ENCODE measurements at places on chromosomes 3 and 15.

DNA sequence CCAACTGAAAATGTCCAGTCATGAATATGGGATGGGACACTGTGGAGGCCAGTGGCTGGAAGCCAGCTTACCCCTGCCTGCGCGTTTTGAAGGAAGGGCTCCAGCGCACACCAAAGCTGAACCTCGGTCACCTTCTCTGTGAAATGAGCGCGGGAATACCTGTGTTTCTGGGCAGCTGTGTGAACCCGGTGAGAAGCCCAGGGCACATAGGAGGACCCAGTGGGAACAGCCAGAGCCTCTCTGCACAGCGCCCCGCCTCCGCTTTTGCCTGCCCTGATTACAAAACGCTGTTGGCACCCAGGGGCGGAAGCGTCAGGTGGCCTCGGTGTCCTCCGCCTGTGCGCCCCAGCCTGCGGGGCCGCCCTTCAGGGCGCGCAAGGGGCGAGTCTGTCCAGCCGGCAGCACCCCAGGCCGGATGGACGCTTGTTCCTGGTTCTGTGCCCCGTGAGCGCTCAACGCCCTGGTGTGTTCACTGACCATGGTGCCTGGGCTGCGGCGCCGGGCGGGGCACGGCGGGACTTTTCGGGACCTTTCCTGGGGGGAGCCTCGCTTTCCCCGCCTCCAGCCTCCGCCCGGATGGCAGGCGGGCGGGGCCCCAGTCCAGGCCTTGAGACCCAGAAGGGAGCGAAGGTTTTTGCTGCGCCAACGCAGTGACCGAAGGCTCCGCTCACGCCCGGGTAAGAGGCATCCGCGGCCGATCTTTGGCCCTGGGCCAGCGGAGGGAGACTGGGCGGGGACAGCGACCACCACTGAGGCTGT, at the start of gene SQOR:
Gene SQOR, plus strand, starts transcription at position 598 of the 759 bp plus-strand sequence. CDS start 23,895 bp downstream, outside the sequence.
- peak; percentile 47 for DNase-seq

GRCh38 chr15:80966431-80967197, 23.0 kb downstream of the MESD start:
- DNase-seq = no peak

- no peak for DNase-seq
These were observed 31.5 kb upstream of the SLC2A2 start for GRCh38 chr3:171058058-171058457.

DNA sequence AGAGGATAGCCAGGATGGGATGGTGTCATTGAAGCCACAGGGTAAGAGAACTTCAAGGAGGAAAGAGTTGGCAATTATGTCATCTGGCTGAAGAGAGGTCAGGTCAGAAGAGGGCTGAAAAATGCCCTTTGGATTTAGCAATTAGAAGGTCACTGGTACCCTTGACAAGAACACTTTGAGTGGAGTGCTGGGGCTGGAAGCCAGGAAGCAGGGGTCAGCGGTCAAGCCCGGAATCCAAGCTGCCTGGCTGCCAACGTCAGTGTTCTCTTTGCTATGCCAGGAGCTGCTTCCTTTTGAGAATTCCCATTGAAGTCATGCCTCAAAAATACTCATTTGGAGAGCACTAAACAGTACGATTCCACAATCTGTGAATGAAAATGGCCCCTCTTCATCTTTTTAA, 386.5 kb downstream of the SHQ1 start:
- no peak for DNase-seq

DNA sequence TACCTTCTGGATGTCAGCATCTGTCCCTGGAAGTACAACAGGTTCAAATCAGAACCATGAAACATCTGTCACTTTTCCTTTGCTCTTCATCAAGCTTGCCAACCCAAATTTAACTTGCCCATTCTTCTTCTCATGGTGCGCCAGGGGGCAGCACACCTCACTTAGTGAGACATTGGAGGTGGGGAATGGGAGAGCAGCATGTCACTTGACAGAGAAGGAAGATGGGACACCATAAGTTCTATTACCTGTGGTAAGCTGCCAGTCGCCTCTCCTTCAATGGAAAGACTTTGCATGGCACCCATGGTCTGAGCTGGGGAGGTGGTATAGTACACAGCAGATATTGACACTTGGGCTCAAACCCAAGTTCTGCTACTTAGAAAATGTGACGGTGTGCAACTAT, 2.9 kb downstream of the SCN5A start:
- no peak for DNase-seq

DNA sequence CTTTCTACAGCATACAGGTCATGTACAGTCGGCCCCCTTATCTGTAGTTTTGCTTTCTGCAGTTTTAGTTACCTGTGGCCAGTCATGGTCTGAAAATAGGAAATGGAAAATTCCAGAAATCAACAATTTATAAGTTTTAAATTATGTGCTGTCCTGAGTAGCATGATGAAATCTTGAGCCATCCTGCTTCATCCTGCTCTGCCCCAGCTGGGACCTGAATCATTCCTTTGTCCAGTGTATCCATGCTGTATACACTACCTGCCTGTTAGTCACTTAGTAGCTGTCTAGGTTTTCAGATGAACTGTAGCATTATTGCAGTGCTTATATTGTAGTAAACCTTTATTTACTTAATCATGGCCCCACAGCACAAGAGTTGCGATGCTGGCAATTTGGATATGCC, 44.8 kb downstream of the AP4E1 start:
- DNase-seq = no peak

DNA sequence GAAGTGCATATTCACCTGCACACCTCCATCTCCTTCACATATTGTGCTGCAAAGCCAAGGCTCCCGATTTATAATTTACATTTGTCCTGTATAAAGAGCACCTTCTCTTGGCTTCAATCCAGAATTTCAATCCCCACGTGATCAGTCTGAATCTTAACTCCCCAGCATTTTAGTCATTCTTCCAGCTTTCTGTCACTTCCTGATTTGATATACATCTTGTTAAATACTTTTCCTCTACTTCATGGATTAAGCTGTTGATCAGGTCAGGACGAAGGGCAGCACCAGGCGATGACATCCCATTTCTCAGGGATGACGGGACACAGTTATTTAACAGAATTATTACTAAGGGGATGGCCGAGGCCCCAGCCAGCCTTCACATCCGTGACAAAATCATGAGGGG, 212.5 kb downstream of the EPHB1 start:
- DNase-seq = no peak

GRCh38 chr3:186612721-186613636, at the start of gene AHSG:
TSS of gene AHSG (plus strand) at chr3:186613060. CDS start at chr3:186613142, 82 bp downstream.
- DNase-seq = no peak

GRCh38 chr15:78982736-78983135, 37.9 kb upstream of the CTSH start:
- no peak for DNase-seq

- DNase-seq = no peak
These were observed 115.4 kb upstream of the GADL1 start for GRCh38 chr3:31009881-31010280.

DNA sequence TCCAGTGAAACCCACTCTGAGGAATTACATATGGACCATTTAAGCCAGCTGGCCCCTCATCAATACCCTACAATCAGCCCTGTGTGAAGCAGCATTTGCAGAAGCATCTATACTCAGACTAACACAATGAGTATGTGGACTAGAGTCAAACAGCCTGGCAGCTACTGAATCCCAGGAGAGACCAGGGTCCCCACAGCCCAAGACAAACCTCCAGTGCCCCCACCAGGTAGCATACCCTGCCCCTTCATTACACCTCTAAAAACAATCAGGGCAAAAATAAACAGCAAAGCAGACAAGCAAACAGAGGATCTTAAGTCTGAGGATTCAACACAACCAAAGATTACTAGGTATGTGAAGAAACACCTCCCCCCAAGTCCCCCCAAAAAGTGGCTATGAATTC, 157.4 kb downstream of the LEKR1 start:
- DNase-seq = no peak

GRCh38 chr15:67024314-67024997, 40.9 kb upstream of the SMAD3 start:
- DNase-seq = peak; percentile 29

DNA sequence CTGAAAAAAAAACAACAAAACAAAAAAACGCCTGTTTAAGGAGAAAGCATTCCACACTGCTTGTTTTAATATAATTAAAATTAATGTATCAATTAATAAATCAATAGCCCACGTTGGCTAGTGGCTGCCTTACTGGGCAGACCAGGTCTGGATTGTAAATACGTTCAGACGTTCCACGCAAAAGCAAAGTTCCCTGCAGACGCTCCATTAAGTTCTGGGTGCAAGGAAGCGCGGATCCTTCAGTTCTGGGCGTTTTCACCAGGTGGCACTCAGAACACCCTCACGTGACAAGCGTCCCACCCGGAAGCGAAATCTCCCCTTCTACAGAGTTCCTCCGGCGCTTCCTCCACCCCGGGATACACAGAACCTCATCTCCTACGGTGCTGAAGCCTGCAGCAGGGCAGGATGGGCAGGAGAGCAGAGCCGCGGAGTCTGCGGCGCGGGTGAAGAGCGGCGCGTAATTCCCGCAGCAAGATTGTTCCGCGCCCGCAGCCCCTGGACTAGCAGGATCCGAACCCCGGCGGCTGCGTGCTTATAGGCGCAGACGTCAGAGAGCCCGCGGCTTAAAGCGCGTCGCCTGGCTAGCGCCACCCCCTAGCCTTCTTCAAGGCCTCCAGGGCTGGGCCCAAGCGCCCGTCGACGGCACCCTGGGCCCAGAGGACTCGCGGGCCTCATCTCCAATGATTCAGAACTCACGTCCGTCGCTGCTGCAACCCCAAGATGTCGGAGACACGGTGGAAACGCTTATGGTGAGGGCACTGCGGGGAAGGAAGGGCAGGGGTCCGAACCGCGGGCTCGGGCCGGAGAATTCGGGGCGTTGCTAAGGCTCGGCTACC, at the start of gene SLC25A38:
Gene SLC25A38, plus strand, starts transcription at position 326 of the 836 bp plus-strand sequence. Its CDS starts 355 bp downstream, at position 681.
- DNase-seq = peak; percentile 59

DNA sequence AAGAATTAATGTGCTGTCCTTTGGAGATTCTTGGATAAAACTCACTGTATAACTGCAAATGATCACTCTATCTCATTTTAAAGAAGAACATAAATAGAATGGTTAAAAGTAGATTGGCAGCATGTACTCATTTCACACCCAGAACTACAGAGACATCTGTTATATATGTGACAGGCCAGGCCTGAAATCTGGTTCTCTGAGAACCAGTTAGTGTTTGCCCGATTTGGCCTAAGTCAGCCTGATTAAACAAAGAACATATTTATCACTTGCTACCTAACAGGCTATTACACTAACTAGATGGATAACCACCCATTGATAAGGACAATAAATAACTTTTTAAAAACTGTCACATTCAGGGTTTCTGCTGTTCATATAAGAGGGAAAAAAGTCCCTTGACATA, 460.1 kb downstream of the CNTN4 start:
- DNase-seq = no peak

DNA sequence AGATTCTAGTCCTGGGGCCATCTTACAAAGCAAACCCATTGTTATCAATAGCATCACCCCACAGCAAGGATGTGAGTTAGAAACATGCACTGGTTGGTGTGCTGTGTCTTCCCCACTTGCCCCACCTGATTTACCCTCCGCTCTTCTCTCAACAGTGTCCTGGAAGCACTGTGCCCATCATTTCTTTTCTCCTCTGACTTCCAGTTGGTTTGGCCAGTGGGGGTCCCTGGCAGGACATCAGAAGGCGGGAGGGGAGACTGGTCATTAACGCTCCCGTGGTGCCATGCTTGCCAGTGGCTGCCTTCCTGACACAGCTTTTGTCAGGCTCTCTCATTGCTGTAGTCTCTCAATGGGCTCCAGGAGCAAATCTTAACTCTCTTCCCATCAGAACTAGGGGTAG, 11.5 kb upstream of the BUB1B start:
- no peak for DNase-seq

- no peak for DNase-seq
These were observed 64.8 kb upstream of the ARL8B start for GRCh38 chr3:5057272-5057671.

- DNase-seq = no peak
These were observed 314.5 kb upstream of the CCDC54 start for GRCh38 chr3:107062787-107063186.

- DNase-seq = no peak
These were observed 123.3 kb upstream of the CMC1 start for GRCh38 chr3:28118087-28118486.

DNA sequence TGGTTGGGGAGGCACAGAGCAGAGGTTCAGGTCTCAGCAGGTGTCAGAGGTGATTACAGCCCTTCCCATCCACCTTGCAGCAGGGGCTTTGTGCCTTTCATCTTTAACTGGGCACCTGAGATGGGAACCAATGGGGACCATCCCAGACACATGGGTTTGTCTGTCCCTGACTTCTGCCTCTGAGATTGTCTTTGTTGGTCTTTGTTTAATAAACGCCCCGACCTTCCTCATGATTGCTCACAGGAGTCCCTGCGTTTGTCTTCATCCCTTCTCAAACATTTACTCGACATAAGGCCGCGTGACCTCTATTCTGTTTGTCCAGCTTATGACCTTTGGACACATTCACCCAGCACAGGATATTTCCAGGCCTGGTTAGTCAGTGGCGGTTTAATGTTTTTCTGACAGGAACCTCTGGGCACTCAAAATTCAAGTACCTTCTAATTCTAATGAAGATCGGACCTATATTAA, 5.9 kb downstream of the ZSCAN2 start:
- no peak for DNase-seq

DNA sequence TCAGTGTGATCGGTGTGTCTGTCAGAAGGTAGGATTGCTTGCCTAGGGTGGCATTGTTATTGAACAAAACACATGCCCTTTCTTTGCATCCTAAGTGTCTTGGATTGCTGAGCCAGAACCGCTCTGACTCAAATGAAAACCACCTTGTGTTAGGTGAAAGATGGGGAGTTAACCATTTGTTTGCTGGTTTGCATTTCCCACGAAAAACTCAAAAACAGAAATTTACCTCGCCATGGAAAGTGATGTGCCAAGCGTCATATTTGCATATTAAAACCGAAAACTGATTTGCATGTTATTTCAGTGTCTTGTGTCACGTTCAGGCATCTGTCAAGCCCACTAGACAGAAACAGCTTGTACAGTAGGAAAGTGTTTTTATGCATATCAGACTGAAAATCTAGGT, 474.6 kb upstream of the TPRG1 start:
- no peak for DNase-seq

DNA sequence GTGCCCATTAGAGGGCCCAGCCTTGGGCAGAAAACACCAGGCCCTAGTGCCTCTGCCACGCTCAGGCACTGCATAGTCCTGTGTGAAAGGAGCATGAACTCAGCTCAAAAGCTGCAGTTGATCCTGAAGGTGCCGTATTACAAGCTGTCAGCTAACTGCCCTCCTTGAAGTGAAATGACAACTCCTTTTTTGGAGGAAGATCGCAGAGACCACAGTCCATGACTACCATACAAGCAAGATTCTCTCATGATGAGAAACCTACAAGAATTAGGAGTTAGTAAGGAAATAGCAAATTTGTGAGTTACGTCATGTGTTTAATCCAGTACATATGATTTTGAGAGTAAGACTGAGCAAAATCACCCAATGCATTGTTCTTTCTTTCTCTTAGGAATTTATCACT, 513.9 kb upstream of the NR2F2 start:
- DNase-seq = no peak

- DNase-seq = no peak
These were observed 58.1 kb downstream of the COL8A1 start for GRCh38 chr3:99696497-99696896.

GRCh38 chr3:31704591-31705179, 172.0 kb downstream of the STT3B start:
- DNase-seq = peak; percentile 22

Measured in activated CD4-positive, alpha-beta T cell treated with anti-CD3 and anti-CD28 coated beads, Interleukin-2, amount 50 U/mL, for 24 hours (primary cell).